ENCODE measurements at places on chromosomes 12 and 14.

- no peak for DNase-seq
Measured at GRCh38 chr12:108821407-108822397, 35.7 kb downstream of the SSH1 start.

DNA sequence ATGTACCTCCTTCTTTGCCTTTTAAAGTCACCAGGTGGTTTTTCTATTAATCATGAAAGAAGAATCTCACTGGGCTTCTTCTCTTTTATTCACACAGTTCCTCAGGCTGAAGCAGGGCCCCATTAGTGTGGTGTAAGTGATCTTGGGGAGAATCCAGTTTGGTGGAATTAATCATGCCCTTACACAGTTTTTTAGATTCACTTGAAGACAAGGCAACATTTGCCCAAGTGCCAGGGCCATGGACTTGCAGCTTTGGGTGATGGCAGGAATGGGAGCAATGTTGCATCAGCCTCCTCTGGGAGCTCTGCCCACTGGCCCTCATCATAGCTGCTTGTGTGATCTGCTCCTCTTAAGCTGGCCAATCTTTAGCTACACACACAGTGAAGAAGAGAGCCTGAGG is 33.8 kb downstream of the KCNK10 start:
- no peak for DNase-seq

GRCh38 chr12:63045020-63045860 is 105.8 kb downstream of the AVPR1A start:
- DNase-seq: no peak

- DNase-seq: no peak
Measured at GRCh38 chr12:27743601-27744000, 33.0 kb downstream of the MRPS35 start.

DNA sequence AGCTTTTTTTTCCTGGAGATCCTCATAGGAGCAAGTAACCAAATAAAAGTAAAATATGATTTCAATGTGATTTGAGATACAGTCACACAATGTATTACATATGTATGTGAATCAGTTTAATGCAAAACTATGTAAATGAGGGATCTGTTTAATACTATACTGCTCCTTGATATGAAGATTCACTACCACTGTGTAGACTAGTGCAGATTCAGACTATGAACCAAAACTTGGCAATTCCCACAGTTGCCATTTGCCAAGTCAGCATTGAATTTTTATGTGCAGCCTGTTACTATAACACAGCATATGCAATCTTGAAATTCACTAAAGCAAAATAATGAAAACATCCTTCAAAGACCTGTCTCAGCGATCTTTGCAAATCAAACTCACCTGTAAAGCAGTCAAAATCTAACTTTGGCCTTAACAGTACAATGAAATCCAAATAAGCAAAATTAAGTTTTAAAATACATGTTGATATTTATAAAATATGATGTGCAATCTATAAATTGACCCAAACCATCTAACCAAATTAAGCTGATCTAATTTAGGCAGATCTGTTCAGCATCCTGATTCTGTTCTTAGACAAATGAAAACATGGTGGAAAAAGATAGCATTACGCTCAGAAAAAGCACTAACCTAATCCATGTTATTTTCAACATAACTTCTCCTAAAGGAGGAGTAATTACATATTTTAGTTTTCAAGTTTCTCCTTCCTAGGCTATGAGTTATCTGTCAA is 25.5 kb upstream of the LMNTD1 start:
- no peak for DNase-seq

- DNase-seq: no peak
Measured at GRCh38 chr12:116619246-116619645, 60.1 kb downstream of the MAP1LC3B2 start.
